ENCODE measurements at places on chromosomes 7 and 10. TPM values are rescaled to one million over a fixed set of nuclear protein-coding genes. Genes with fewer than 3 reads are reported as not detected.

DNA sequence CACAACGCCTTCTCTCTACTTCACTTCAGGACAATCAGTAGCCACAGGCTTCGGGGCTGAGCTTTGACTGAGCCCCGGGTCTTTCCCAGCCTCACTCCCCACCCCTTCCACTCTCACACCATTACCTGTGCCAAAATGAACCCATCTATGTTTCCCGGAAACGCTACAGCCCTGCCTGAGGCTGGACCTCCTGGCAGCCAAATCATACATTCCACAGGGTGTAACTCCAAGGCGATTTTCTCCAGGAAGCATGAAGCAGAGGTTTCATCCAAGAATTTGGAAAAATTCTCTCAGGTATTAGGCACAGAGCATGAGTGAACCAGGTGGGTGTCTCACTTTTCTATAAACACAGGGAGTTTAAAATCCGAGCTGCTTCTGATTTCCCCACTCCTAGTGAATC is 286.3 kb downstream of the TNS3 start:
- no peak overlapping the region for H3K4me3 ChIP-seq
- peaks cover 3% of the 10 kb centered on the region for H3K27me3 ChIP-seq
- no peak overlapping the region for H3K27ac ChIP-seq
- no peak for DNase-seq
- peaks cover 2% of the 10 kb centered on the region for H3K4me1 ChIP-seq

GRCh38 chr10:92047215-92047614 is 123.6 kb downstream of the BTAF1 start:
- DNase-seq = no peak
- H3K27me3 ChIP-seq = no peaks in the 10 kb centered on the region
- no peak overlapping the region for H3K4me3 ChIP-seq
- H3K4me1 ChIP-seq = peaks cover 3% of the 10 kb centered on the region
- H3K27ac ChIP-seq = no peak overlapping the region
- no peaks in the 10 kb centered on the region for H3K36me3 ChIP-seq

Gene TAS2R5
- 1.1 TPM for total RNA-seq

Gene PNLIPRP3
- not detected for total RNA-seq

Gene NME8
- total RNA-seq = not detected

Gene DNAJC12
- total RNA-seq = 37.0 TPM

All from K562 (cell line).